Activated CD4-positive, alpha-beta T cell treated with anti-CD3 and anti-CD28 coated beads, Interleukin-2, amount 10 ng/mL, durations not matched to agents 24 days and 14 days (primary cell): ENCODE measurements at places on chromosomes 13 and 19. TPM values are rescaled to one million over a fixed set of nuclear protein-coding genes. Genes with fewer than 3 reads are reported as not detected.

GRCh38 chr19:47099576-47100050 lies 14.0 kb downstream of the ZC3H4 start:
- peaks cover 46% of the 10 kb centered on the region for H3K4me1 ChIP-seq
- DNase-seq: no peak
- H3K27ac ChIP-seq: no peak overlapping the region
- H3K4me3 ChIP-seq: no peak overlapping the region

Gene ZNF30
- 3.6 and 4.4 TPM in 2 replicates for total RNA-seq

DNA sequence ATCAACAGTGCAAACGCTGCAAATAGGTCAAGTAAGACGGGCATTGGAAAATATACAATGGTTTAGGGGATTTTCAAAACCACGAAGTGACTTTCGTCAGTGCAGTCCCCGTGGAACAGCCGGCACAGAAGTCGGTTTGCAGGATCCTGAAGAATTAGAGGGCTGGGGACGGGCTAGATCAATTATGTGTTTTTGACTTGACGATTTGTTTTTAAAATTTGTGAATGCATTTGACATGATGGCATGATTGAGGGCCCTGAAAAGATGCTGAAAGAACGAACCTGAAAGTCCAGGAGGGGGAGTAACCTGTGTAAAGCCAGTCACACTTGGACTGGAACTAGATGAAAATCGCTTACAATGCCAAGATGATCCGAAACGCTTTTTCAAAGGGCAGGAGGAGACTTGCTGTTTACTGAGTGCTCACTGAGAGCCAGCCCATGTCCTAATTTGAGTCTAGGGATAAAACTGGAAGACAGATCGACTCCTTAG lies 8.9 kb upstream of the DGKH start:
- peak overlapping the region; percentile 84 for H3K4me3 ChIP-seq
- H3K27ac ChIP-seq: peak overlapping the region; percentile 77

GRCh38 chr19:11747277-11747676 lies 8.5 kb upstream of the ZNF823 start:
- H3K4me3 ChIP-seq: no peak overlapping the region
- no peaks in the 10 kb centered on the region for H3K36me3 ChIP-seq
- no peak for DNase-seq

DNA sequence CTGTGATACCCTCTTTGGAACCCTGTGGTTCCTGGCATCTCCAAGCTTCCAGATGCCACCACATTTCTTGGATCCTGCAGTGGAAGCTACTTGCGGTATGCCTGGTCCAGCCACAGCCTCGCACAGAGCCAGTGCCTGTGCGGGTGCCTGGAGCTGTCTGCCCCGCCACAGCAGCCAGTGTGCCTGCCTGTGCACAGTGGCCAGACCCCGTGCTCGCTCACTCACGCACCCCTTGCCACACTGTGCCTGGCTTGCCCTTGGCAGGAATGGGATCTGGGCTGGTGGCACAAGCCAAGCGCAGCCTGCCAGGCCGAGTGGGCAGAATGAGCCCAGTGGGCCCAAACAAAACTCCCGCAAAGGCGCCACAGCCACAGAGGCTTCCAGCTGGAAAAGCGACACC lies 26.2 kb downstream of the POMP start:
- H3K27me3 ChIP-seq: peaks cover 21% of the 10 kb centered on the region
- H3K36me3 ChIP-seq: no peaks in the 10 kb centered on the region
- no peaks in the 10 kb centered on the region for H3K4me1 ChIP-seq
- no peak for DNase-seq
- no peak overlapping the region for H3K27ac ChIP-seq

DNA sequence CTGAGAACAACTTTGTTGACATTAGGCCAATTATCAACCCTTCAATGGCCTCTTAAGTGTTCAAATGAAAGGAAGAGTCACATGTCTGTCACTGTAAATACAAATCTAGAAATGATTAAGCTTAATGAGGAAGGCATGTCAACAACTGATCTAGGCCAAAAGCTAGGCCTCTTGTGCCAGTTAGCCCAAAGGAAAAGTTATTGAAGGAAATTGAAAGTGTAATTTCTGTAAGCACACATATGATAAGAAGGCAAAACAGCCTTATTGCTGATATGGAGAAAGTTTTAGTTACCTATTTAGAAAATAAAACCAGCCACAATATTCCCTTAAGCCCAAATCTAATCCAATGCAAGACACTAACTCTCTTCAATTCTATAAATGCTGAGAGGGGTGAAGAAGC lies 604.7 kb downstream of the SLITRK6 start:
- no peaks in the 10 kb centered on the region for H3K27me3 ChIP-seq
- no peak for DNase-seq
- H3K27ac ChIP-seq: no peak overlapping the region
- H3K4me3 ChIP-seq: no peak overlapping the region
- no peaks in the 10 kb centered on the region for H3K36me3 ChIP-seq

Gene TBXA2R
- total RNA-seq: 0.42 and 0.50 TPM in 2 replicates

GRCh38 chr19:29525901-29526729 lies at the start of gene VSTM2B:
Gene VSTM2B, plus strand, starts transcription at chr19:29525994. Its CDS starts 590 bp downstream, at chr19:29526584.
- no peak for DNase-seq
- H3K36me3 ChIP-seq: peaks cover 5% of the 10 kb centered on the region
- peak within 1 kb of the TSS; percentile 63 for H3K27ac ChIP-seq
- H3K4me3 ChIP-seq: peak within 1 kb of the TSS; percentile 54
- H3K27me3 ChIP-seq: peaks cover 62% of the 10 kb centered on the region

DNA sequence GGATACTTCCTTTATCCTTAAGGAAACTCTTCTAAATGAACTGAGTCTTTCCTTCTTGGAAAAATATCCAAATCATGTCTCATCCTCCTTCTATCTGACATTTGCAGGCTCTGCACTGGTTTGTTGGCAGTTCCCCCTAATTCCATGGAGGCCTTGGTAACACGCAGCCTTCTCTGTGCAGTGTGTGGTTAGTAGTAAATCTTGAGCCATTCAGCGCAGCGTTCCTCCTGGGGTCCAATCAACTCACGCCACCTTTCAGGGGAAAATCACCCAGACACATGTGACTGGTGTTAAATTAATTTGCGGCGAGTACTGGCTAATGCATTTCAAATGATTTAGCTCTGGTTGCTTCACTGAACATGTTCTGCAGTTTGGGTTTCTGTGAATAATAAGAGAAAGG lies 21.0 kb upstream of the CBY2 start:
- no peaks in the 10 kb centered on the region for H3K4me1 ChIP-seq
- H3K36me3 ChIP-seq: no peaks in the 10 kb centered on the region
- H3K27ac ChIP-seq: no peak overlapping the region
- no peak for DNase-seq
- no peak overlapping the region for H3K4me3 ChIP-seq

GRCh38 chr13:84445776-84446175 lies 563.5 kb upstream of the SLITRK1 start:
- H3K27me3 ChIP-seq: no peaks in the 10 kb centered on the region
- no peak overlapping the region for H3K27ac ChIP-seq
- no peaks in the 10 kb centered on the region for H3K36me3 ChIP-seq
- no peaks in the 10 kb centered on the region for H3K4me1 ChIP-seq
- no peak for DNase-seq

DNA sequence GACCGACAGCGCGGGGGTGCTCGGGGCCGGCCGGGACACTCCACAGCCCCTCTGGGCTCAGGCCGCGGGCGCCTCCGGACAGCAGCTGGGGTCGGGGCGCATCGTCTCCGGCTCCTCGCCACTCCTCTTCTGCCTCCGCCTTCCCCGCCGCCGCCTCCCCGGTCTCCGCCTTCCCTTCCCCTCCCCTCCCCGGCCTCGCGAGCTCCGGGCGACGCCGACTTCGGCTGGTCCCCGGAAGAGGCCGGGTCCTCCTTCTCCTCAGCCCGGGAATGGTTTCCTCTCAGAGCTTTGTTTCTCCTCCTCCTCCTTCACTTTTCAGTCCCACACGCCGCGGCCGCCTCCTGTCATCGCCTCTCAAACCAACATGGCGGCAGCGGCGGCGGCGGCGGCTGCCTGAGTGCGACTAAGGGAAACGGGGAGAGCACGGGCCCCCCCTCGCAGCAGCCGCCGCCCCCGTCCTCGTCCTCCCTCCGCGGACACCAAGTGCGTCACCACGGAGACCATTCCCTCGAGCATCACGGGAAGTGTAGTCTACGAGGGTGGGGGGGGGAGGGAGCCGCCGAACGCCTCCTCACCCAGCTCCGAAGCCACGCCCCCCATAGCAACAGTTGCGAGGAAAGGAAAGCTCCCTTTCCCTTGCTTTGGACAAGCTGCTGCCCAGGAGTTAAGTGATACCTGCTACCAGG lies at the start of gene UBL3:
Gene UBL3, minus strand, starts transcription at position 405 of the 686 bp plus-strand sequence. CDS start 1,079 bp downstream, outside the sequence.
- H3K4me3 ChIP-seq: peak within 1 kb of the TSS; percentile 97
- DNase-seq: peak; percentile 97
- peaks cover 43% of the 10 kb centered on the region for H3K4me1 ChIP-seq
- peaks cover 8% of the 10 kb centered on the region for H3K36me3 ChIP-seq
- no peaks in the 10 kb centered on the region for H3K27me3 ChIP-seq

Gene ATP12A
- total RNA-seq: 0.23 and 0.28 TPM in 2 replicates

Gene ZNF284
- 1.2 TPM in 2 replicates for total RNA-seq

DNA sequence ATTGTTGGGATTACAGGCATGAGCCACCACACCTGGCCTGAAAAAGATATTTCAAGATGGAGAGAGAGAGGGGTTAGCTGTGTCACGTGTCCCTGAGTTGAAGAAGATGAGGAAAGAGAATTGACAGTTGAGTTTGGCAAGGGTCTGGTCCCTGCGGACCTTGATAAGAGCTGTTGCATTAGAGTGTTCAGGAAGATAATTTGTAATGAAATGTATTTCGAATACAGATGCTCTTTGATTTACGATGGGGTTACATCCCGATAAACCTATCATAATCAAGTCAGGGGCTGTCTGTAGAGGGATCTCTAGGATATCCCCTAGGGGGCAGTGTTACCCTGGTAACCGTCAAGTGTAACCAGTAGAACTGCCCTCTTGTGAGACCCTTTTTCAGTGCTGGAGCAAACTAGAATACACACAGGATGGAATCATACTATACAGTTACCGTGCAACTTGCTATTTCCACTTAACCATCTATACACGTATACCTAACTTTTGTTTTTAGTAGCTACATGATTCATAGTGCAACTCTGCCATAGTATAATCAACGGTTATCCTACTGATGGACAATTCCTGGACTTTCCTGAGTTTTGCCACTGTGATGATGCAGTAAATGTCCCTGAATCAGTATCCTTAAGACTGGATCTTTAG lies 1.5 kb upstream of the ELOF1 start:
- peak overlapping the region; percentile 95 for H3K4me3 ChIP-seq
- peaks cover 17% of the 10 kb centered on the region for H3K36me3 ChIP-seq
- peaks cover 36% of the 10 kb centered on the region for H3K4me1 ChIP-seq
- peak; percentile 91 for DNase-seq
- H3K27me3 ChIP-seq: no peaks in the 10 kb centered on the region
- peak overlapping the region; percentile 79 for H3K27ac ChIP-seq

- no peaks in the 10 kb centered on the region for H3K36me3 ChIP-seq
- no peak for DNase-seq
- H3K27me3 ChIP-seq: no peaks in the 10 kb centered on the region
- H3K4me1 ChIP-seq: no peaks in the 10 kb centered on the region
- H3K27ac ChIP-seq: no peak overlapping the region
- H3K4me3 ChIP-seq: no peak overlapping the region
These were observed 170.3 kb upstream of the ARGLU1 start for GRCh38 chr13:106738186-106738678.

Gene ZNF492
- 0.26 and 0.33 TPM in 2 replicates for total RNA-seq

GRCh38 chr13:48575031-48575430 lies 42.2 kb upstream of the RCBTB2 start:
- H3K4me1 ChIP-seq: peaks cover 17% of the 10 kb centered on the region
- H3K27me3 ChIP-seq: peaks cover 45% of the 10 kb centered on the region
- DNase-seq: peak; percentile 44
- no peaks in the 10 kb centered on the region for H3K36me3 ChIP-seq
- no peak overlapping the region for H3K27ac ChIP-seq

Gene CD177
- not detected in 2 replicates for total RNA-seq

- no peaks in the 10 kb centered on the region for H3K27me3 ChIP-seq
- no peak for DNase-seq
- no peak overlapping the region for H3K27ac ChIP-seq
- peaks cover 10% of the 10 kb centered on the region for H3K36me3 ChIP-seq
- H3K4me3 ChIP-seq: no peak overlapping the region
These were observed 10.0 kb downstream of the NDUFB7 start for GRCh38 chr19:14561847-14562351.

Gene ZNF681
- total RNA-seq: 2.6 and 3.0 TPM in 2 replicates

- no peak overlapping the region for H3K4me3 ChIP-seq
- H3K4me1 ChIP-seq: peaks cover 8% of the 10 kb centered on the region
- no peak for DNase-seq
- no peak overlapping the region for H3K27ac ChIP-seq
- H3K27me3 ChIP-seq: no peaks in the 10 kb centered on the region
- peaks cover 7% of the 10 kb centered on the region for H3K36me3 ChIP-seq
These were observed 226.2 kb downstream of the GGACT start for GRCh38 chr13:100362371-100362770.

GRCh38 chr19:43572171-43572588 lies 3.1 kb downstream of the XRCC1 start:
- H3K4me1 ChIP-seq: peaks cover 18% of the 10 kb centered on the region
- H3K27me3 ChIP-seq: no peaks in the 10 kb centered on the region
- H3K36me3 ChIP-seq: peaks cover 12% of the 10 kb centered on the region
- DNase-seq: no peak
- H3K4me3 ChIP-seq: no peak overlapping the region
- no peak overlapping the region for H3K27ac ChIP-seq

DNA sequence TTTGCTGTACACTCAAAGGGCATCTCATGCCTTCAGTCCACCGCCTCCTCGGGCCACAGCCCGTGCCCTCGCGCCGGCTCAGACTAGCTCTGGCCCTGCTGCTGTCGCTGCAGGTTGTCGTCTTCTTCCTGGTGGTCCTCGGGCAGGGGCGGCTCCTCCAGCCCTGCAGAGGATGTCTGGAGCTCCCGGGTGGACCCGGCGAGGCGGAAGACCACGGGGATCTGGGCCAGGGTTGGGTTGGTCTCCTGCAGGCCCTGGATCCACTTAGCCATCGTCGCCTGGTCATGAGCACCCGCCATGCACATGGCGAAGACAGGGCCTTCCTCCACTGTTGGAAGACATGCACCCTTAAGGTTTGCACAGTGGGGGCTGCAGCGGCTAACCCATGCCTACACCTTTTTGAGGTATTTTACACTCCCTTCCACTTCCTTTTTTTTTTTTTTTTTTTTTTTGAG lies 489 bp upstream of the ZNF653 start:
- H3K36me3 ChIP-seq: peaks cover 21% of the 10 kb centered on the region
- DNase-seq: no peak
- peaks cover 18% of the 10 kb centered on the region for H3K4me1 ChIP-seq
- peak overlapping the region; percentile 92 for H3K4me3 ChIP-seq
- no peaks in the 10 kb centered on the region for H3K27me3 ChIP-seq

DNA sequence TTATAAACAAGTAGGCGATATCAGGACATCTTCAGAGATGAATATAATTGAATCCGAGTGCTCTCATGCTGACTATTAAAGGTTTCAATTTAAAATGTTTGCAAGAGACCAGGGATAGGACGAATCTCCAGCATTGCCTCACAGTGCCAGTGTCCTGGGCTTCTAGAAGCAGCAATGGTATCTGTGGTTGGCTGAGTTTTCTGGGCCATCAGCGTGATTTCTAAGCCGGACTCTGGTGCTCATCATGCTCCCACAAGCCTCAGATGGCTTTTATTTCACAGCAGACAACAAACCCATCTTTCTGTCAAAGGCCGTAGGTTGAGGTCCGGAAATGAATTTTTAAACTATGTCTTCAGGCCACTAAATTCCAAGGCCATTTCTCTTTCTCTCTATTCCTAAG lies 187.7 kb downstream of the FOXO1 start:
- no peaks in the 10 kb centered on the region for H3K27me3 ChIP-seq
- no peaks in the 10 kb centered on the region for H3K36me3 ChIP-seq
- DNase-seq: no peak
- H3K4me3 ChIP-seq: no peak overlapping the region
- H3K4me1 ChIP-seq: peaks cover 14% of the 10 kb centered on the region
- no peak overlapping the region for H3K27ac ChIP-seq
